Activated T-cell treated with anti-CD3 and anti-CD28 coated beads for 4 hours (primary cell): ENCODE measurements at places on chromosomes 7 and 10.

GRCh38 chr10:58531084-58531695, 18.5 kb downstream of the BICC1 start:
- DNase-seq = peak; percentile 24

- DNase-seq = no peak
Measured at GRCh38 chr7:30389791-30390190, 88.8 kb downstream of the NOD1 start.

DNA sequence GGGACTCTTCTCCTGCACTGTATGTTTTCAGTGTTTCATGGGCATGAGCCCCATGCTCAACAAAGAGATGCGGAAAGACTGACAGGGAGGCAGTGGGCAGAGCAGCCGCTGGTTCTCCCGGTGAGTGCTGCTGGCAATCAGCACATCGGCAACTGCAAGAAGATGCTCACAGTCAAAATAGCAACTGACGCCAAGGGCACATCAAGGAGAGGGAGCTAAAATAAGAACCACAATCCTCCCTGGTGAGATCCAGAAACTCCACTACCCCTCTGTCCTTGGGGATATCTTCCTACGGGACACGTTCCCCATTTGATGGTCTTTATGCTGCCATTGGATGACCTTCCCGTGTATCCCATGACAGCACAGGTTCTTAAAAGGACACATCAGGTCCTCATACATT, 28.9 kb upstream of the SVIL start:
- no peak for DNase-seq

- DNase-seq = no peak
Measured at GRCh38 chr7:94253686-94254085, 141.0 kb upstream of the COL1A2 start.

DNA sequence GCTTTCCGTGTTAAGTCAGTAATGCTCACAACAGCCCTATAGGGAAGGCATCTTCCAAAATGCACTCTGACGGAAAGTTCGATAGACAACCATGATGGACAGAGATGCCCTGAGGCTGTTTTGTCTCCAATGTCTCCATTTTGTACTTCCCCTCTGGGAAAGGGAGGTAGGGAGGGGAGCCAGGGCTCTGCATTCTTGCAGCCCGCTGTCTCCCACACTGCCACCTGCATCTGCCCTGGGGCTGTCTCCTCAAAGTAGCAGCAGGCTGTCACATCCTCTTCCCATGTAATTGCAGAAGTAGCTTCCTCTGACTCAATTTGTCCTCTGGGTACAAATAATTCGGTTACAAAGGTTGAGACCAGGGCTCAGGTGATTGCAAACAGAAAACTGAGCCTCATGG, 131.4 kb downstream of the GPAM start:
- DNase-seq = no peak

GRCh38 chr10:61964059-61964709, 62.7 kb downstream of the ARID5B start:
- no peak for DNase-seq

DNA sequence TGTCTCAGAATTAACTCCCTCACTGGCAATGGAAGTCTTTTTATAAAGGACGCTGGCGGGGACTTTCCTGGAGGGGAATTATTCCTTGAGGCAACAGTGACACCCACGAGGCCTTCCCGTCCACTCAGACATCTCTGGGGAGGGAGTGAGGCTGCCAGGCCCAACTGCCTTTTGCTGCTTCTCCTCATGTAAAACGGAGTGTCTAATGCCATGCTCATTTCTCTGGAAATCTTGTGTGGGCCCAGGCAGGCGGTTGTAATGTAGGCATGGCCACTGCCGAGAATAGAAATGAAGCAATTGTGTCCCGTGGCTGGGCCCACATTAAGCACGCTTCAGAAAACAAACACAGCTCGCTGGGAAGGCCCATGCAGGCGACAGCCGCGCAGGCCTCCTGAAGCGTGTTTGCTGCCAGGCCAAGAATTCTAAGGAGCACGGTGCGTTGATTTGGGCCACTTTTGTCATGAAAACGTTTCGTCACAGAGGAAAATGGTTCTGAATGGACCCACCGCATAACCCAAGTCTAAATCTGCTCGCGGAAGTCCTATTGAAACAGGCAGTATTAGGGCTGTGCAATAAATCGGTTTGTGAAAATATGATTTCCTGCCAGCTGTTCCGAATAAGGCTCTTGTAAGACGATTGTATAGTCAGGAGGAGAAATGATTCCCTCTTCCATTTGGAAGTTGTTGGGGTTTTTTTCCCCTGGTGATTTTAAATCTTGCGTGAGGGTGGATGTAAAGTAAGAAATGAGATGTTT, 104.2 kb upstream of the CHST15 start:
- DNase-seq = no peak

GRCh38 chr7:149886018-149886415, 12.2 kb downstream of the ATP6V0E2 start:
- DNase-seq = no peak

GRCh38 chr7:2266911-2267310, 24.9 kb downstream of the NUDT1 start:
- DNase-seq = no peak

DNA sequence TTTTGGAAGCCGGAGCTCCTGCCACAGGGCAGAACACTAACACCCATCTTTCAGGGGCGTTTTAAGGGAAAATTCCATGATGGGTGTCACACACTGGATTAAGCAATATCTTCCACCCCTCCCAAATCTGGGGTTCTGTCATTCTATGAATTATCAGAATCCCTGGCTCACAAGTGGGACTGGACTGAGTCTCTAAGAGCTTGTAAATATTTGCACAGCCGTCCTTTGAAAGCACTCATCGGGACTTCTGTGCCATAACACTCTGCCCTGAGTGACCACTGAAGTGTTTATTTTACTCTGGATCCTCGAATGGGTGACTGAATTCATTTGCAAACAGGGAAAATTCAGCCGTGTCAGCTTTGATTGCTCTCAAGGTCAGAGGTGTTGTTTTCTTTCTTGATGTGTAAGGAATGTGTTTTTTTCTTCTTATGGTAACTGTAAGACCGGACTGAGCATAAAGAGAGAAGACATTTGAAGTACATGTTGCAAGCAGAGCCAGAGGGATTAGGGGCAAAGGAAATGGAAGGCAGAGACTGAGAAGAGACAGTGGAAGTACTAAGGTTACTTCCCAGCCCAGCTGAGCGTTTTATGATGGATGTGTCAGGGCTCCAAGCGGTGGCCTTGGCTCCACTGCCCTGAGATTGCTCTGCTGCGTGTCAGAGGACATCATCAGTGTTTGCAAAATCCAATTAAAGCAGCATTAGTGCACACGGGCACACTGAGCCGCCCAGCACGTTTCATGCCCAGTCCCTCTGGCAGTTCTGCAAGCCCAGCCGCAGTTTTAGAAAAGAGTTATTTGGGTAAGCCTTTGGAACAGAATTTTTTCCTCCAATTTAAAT, 17.7 kb upstream of the GTPBP4 start:
- DNase-seq = no peak

GRCh38 chr7:130363026-130363847, 17.1 kb upstream of the CPA1 start:
- no peak for DNase-seq

DNA sequence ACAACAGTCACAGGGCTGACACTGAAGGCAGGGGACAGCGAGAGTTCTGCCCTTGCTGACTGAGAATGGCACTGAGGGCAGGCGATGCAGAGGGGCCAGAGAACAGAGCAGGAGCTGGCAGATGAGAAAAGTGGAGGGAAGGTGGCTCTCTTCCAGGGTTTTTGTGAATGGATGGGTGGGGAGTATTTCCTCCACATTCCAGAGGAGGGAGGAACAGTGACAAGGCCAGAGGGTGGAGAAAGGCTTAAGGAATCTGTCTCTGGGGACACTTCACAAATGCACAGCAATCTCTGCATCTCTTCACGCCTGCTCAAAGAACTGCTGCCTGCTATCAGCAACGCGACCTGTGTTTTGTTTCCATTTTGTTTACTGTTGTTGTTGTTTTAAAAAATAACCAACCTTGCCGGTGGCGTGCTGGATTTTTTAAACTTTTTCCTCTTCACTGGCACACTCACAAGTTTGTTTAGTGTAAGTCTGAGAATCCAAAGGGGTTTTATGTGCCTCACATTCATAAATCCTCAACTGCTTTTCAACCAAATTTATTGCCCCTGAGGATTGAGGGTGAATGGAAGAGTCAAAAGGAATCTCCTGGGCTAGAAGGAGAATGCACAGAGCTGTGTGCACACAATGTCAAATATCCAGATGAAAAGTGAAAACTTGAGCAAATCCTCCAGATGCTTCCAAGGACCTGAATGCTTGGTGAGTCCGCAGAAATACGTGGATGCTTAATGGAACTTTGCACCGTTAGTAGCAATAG, 129.3 kb downstream of the GLI3 start:
- DNase-seq = no peak

- DNase-seq = no peak
Measured at GRCh38 chr10:46040004-46040403, 6.1 kb downstream of the MSMB start.

DNA sequence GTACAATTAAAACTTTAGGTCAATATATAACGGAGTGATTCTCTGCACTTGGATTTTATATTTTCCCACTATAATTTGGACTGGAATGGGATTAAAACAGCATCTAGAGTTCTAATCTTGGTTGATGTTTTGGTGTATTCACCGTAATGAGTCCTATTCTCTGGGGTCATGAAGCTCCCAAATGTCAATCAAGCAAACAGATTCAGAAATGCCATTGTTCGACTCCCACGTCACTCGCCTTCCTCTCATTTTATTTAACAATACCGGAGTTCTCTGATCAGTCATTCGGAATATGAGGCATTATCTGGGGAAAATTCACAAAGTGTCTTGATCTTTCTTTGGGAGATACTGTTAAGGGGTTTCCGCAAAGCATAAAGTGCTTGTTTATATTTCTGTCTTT, 26.5 kb downstream of the SKIDA1 start:
- DNase-seq = no peak

DNA sequence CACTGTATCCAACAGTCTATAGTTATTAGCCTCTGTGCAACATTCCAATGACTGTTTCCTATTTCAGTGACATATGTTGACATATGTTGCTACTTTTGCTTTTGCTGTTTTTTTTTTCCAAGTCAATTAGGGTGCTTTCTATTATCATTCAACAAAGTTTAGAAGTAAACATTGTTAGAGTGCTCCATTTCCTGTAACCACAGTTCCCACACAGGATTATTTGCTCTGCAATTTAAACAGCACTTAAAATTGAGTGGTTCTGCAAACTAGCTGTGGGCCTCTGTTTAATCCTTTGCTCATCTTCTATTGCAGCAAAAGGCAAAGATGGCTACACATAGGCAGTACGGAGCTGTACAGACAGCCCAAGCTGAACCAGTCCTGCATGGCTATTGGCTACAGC, 46.5 kb upstream of the PTN start:
- no peak for DNase-seq

- DNase-seq = no peak
Measured at GRCh38 chr7:37047260-37047659, 323.0 kb upstream of the AOAH start.

DNA sequence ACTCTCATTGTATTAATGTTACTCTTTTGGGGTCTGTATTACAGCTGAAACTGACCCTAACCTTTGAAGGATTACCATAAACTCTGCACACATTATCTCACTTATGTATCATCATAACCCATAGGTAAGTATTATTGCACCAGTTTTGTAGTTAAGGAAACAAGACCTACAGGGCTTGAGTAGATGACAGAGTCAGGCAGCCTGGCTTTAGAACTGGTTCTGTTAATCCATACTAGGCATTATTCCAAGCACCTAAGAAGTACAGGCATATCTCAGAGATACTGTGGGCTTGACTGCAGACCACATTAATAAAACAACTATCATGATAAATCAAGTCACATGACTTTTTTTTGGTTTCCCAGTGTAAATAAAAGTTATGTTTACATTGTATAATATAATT, 17.1 kb upstream of the AKR1B1 start:
- DNase-seq = no peak

- no peak for DNase-seq
Measured at GRCh38 chr7:14275356-14275755, 285.9 kb upstream of the ETV1 start.

DNA sequence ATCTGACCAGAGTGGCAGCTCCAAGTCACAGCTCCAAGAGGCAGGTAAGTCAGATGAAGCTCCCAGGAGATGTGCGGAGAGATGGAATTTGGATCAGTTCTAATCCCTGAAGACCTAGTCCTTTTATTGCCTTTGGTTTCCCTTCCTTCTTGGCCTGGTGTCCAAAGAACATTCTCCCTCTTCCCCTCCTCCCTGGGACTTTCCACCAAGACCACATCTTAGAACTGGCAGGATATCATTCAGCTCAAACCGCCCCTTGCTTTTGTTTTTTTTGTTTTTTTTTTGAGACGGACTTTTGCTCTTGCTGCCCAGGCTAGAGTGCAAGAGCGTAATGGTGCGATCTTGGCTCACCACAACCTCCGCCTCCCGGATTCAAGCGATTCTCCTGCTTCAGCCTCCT, 190.8 kb downstream of the GFRA1 start:
- no peak for DNase-seq

DNA sequence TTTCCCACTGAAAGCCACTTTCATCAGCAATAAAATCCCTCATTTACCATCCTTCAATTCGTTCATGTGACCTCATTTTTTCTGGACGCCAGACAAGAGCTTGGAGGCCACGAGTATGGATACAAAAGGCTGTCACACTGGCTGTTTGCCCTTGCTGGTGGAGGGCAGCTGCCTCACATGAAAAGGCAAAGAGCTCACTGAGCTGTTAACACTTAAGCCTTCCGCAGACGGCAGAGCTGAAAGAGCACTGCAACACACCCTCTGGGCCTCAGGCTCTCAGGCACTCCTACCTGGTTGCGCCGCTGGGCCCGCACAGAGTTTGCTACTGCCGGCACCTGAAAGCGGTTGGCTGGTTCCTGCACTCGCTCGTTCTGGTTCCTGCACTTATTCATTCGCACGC, 193.5 kb downstream of the CFTR start:
- DNase-seq = no peak

DNA sequence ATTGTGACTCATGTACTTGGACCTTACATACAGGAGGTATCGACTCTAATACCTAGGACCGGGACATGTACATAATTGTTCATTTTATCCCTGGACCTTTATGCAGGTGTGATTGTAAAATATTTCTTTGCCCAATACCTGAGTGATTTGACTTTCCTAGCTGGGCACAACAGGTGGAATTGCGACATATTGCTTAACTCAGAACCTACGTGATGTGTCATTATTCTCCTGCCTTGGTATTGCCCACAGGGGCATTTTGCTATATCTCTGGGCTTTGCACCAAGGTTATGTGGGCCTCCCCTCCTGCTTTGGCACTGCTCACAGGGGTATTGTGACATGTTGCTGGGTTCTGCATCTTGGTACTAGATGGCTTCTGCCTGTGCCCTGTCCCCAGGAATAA, 23.9 kb upstream of the ZNF107 start:
- DNase-seq = no peak

- no peak for DNase-seq
Measured at GRCh38 chr10:94428766-94429707, 26.7 kb downstream of the TBC1D12 start.
